ENCODE measurements at places on chromosomes 5 and 9. TPM values are rescaled to one million over a fixed set of nuclear protein-coding genes. Genes with fewer than 3 reads are reported as not detected.
A peak's percentile ranks its signal among the peaks of the same experiment; 100 is the strongest.

GRCh38 chr5:56552612-56553268 is 262.6 kb upstream of the MAP3K1 start:
- DNase-seq = no peak

GRCh38 chr9:103789686-103790085 is 304.4 kb upstream of the SMC2 start:
- DNase-seq = no peak

GRCh38 chr5:157326440-157327005 is 60.6 kb downstream of the CYFIP2 start:
- no peak for DNase-seq

GRCh38 chr5:73319036-73319435 is 129.5 kb downstream of the FOXD1 start:
- DNase-seq = no peak

GRCh38 chr5:136053336-136054141 is 24.8 kb downstream of the TGFBI start:
- DNase-seq = no peak

GRCh38 chr9:35611230-35611797 is 6.3 kb downstream of the TESK1 start:
- no peak for DNase-seq

GRCh38 chr9:134698587-134699342 is 57.2 kb downstream of the COL5A1 start:
- no peak for DNase-seq

DNA sequence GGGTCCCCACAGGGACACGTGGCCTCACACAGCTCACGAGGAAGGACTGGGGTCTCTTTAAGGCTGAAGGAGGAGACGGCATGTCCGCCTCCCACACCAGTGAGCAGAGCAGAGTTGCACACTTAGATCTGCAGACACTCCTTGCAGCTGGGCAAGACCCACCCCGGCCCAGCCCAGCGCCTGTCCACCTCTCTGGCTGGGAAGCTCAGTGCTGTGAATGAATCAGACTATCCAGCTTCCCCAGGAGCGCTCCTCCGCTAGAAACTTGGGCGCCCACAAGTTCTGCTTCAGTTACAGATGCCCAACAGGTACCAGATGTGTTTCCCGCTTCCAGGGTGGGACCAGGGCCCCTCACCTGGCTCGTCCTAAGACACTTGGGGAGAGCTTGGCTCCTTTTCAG is 78.9 kb downstream of the NSUN2 start:
- DNase-seq = no peak

GRCh38 chr9:116447934-116448333 is 239.2 kb upstream of the TRIM32 start:
- DNase-seq = no peak

DNA sequence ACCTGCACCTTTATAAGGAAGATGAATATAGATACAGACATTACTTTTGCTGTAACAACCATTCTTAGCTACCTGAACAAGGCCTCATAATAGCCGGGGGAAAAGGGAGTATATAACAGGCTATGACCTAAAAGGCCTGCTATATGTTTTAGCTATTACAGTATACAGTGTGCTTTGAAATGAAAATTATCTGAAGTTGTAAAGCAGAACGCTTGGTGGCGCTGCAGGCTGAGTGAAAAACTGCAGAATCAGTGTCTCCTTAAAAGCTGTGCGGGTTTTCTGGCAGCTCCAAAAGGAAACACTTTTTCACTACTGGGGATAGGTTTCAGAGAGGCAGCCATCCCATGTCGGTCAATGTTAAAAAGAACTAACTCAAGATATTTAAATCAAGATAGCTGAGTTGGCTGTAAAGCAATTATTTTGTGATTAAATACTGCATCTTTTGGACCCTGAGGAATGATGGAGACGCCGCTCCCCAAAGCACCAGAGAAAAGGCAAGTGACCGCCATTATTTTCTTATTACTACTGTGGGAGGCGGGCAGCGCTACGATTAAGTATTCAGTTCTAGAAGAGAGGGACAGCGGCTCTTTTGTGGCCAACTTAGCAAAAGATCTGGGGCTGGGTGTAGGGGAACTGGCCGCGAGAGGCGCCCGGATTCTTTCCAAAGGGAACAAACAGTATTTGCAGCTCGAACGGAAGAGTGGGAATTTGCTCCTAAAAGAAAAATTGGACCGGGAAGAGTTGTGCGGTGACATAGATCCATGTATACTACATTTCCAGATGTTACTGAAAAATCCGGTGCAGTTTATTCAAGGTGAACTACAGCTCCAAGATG is 5.9 kb downstream of the PCDHB6 start:
- no peak for DNase-seq

GRCh38 chr9:37939575-37940095 is 35.7 kb upstream of the SLC25A51 start:
- DNase-seq = no peak

DNA sequence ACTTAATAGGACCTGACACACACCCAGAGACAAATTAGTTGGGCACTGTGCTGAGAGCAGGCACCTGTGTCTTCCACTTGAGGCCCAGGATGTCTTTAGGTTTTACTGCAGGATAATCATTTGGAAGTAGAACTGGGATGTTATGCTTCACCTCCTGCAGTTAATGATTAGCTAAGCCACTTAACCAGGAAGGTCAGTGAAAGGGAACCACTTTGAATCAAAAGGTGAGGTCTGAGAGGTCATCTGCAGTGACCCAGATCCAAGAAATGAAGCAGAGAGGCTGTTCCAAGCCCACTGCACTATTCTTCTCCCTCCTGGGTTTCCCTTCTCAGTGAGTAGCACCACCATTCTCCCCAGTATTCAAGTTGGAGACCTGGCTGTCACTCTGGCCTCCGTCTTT is 110.5 kb downstream of the SNX18 start:
- no peak for DNase-seq

DNA sequence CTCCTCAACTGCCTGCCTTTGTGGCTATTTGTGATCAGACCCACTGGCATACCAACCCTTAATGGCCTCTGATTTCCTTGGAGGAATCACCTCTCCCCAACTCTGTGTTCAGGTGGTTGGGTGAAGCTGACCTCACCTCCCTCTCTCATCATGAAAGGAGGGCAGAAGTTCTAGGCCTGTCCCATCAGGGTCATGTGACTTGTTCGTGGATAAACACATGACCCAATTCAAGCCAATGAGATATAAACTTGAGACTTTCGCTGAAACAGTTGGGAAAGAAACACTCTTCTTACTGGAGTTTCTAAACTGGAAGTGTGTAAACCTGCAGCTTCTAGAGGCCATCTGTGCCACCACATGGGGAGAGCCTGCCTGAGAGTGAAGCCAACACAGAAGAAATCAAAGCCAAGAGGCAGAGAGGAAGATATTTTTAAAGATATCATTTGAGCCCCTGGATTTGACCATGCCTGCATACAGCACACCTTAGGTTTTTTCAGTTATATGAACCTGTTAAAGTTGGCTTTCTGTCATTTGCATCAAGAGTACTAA is 5.8 kb downstream of the GABBR2 start:
- DNase-seq = no peak

GRCh38 chr9:8872802-8873201 is 1073.2 kb upstream of the DMAC1 start:
- DNase-seq = no peak

- no peak for DNase-seq
These were observed 23.1 kb downstream of the PRELID2 start for GRCh38 chr5:145811834-145812625.

DNA sequence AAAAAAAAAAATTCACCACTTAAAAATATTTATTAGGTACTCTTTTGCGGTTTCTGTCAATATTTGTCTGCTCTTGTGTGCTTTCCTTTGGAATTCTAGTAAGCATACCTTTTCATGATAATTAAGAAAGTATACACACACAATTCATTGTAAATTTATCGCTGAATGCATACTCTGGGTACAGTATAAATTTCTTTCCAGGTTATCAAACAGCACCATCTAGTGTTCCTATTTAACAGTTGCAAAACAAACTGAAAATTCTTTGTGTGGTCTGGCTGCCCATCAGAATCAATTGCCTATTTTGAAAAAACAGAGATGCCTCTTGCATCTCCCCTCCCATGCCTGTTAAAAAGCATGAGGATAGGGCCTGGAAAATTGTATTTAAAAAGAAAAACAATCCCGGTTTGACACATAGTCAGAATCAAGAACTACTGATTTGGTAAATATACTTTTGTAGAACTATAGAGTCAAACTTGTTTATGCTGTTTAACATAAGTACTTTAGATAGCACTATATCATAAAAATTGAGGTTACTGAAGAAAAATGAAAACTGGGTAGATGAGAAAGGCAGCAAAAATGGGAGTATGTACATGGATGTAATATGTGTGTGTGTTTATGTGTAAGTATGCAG is 16.2 kb downstream of the PGGT1B start:
- peak; percentile 21 for DNase-seq

DNA sequence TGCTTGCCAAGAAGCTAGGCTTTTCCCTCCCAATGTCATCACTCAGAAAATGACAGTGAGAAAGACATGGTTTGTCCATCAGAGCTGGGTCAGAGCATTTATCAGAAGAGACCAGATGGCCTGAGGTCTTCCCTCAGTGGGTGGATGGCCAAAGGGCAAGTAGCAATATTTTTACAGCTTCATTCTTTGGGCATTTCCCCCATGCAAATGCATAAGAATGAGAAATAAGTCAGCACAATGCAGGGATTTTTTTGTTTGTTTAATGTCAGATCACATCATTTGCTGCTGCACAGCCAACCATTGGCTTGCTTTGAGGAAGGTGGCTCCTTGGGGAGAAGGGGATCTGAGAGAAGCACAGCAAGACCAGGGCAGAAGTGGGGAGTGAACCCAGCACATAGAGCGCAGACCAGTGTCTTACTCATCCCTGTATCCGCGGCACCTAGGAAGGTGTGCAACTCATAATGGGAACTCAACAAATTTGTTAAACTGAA is 209.6 kb downstream of the SEMA6A start:
- DNase-seq = no peak

GRCh38 chr5:97062046-97062445 is 80.4 kb downstream of the LIX1 start:
- peak; percentile 41 for DNase-seq

DNA sequence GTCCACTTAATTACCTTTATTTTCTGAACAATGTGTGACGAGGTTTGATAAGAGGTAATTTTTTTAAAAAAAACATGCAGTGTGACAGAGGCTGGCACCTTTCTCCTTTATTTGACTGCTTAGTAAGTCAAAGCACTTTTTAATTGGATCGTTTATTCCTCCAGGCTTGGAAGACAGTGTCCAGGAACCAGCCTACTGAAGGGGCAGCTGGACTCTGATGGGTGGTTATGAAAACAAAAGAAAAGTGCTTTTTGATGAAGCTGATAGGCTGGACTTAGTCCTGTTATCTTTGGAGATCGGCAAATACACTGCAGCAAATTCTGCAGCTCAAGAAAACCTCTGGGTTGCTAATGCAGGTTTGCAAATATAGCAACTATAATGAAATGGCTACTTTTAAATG is 141.7 kb downstream of the DCP2 start:
- DNase-seq = no peak

- no peak for DNase-seq
These were observed 615.0 kb upstream of the RGMB start for GRCh38 chr5:98158440-98158839.

GRCh38 chr5:147752666-147753290 is 29.8 kb downstream of the JAKMIP2 start:
- DNase-seq = no peak

DNA sequence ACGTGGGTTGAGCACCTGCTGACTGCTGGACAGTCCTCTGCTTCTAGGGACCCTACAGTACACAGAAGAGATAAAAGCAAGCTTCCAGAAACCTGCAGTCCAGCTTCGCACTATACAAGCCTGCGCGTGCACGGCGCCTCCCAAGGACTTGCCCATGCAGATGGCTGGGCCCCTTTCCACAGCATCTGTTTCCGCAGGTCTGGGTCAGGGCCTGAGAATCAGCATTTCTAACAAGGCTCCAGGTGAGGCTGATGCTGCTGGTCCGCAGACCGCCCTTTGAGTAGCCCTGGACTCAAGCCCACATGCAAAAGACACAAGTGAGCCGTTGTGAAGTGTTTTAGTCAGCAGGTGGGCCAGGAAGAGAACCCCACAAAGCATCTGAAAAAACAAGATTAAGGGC is 133.1 kb downstream of the HSD17B3 start:
- no peak for DNase-seq

DNA sequence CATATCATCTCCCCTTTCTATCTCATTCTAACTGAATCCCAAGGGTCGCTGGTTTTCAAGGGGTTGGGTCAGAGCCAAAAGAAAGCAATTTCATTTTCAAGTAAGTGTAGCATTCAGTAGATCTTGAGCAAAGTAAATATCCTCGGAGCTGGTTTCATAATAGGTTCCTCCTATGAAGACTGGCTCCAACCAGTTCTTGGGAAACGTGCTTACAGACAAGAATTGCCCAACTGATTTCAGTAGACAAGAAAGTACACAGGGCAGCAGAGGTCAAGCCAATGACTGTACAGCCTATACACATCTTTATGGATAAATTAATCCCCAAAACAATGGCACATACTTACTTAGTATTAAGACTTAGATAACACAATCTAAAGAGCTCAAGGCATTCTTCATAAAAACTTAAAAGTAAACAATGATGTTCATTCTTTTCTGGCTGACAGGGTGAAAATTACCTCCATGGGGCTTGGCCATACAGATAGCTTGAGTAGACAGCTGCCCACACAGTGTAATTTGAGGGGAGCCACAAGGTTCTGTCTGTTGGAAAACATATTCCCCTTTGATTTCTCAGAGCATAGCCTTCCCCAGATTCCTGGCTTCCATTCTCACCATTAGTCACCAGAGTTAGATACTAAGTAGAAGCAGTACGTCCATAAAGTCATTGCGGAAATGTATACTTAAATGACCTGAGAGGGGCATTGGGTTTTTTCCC is 163.9 kb downstream of the ARRDC3 start:
- no peak for DNase-seq

DNA sequence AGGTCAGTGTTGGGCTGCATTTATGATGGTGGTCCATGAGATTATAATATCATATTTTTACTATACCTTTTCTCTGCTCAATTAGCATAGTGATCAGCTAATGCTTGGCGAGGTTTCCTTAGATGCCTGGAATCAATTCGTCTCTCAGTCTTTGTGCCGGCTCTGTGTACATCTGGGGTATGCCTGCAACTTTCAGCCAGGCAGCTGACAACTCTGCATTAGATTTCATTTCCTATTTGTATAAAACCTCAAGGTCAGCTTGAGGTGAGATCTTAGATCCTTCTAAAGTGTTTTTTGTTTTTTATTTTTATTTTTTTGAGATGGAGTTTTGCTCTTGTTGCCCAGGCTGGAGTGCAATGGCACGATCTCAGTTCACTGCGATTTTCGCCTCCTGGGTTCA is 86.8 kb downstream of the MELK start:
- DNase-seq = no peak

Gene PDGFRB
- 130 TPM for polyA plus RNA-seq

Gene ZNF618
- 49.7 TPM for polyA plus RNA-seq

Gene EIF4E1B
- polyA plus RNA-seq = 0.07 TPM

Gene GABRA1
- not detected for polyA plus RNA-seq

Gene ALDH1A1
- 326 TPM for polyA plus RNA-seq

Gene OLFML2A
- 20.6 TPM for polyA plus RNA-seq

Gene PPP2CA
- 224 TPM for polyA plus RNA-seq

Gene SLC22A4
- 4.6 TPM for polyA plus RNA-seq

Gene SLC6A18
- 0.29 TPM for polyA plus RNA-seq

Gene C6
- polyA plus RNA-seq = 3.5 TPM

Gene SLC25A46
- 49.6 TPM for polyA plus RNA-seq

Gene DAB2
- polyA plus RNA-seq = 203 TPM

Gene SCGB3A2
- polyA plus RNA-seq = not detected

Gene SPRY4
- 33.3 TPM for polyA plus RNA-seq

Gene CNTLN
- polyA plus RNA-seq = 12.9 TPM

Gene HTR4
- 0.05 TPM for polyA plus RNA-seq
